ENCODE measurements at places on chromosomes 3 and 15. TPM values are rescaled to one million over a fixed set of nuclear protein-coding genes. Genes with fewer than 3 reads are reported as not detected.

DNA sequence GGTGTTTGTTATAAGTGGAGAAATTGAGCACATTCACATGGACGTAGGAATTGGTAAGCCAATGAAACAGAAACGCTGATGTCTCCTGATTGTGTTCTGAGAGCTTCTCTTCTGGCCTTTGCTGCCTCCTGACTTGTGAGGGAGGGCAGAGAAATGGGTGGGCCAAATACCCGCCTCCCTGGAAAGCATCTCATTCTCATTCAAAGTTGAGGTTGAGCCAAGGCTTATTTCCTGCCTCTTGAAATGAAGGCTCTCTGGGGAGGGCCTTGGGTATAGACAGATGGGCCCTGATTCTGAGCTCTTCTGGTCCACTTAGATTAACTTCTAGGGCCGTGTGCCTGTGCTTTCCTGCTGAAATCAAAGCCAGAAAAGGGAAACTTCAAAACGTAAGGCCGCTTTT is 57.4 kb upstream of the MYZAP start:
- no peak for DNase-seq
- H3K27ac ChIP-seq, result peak overlapping the region; percentile 2
- no peaks in the 10 kb centered on the region for H3K36me3 ChIP-seq
- no peaks in the 10 kb centered on the region for H3K27me3 ChIP-seq
- no peaks in the 10 kb centered on the region for H3K4me1 ChIP-seq

- H3K27ac ChIP-seq, result no peak overlapping the region
- H3K27me3 ChIP-seq, result no peaks in the 10 kb centered on the region
- H3K36me3 ChIP-seq, result no peaks in the 10 kb centered on the region
- H3K4me1 ChIP-seq, result peaks cover 10% of the 10 kb centered on the region
These were observed 37.0 kb upstream of the TNFAIP8L3 start for GRCh38 chr15:51131596-51132290.

DNA sequence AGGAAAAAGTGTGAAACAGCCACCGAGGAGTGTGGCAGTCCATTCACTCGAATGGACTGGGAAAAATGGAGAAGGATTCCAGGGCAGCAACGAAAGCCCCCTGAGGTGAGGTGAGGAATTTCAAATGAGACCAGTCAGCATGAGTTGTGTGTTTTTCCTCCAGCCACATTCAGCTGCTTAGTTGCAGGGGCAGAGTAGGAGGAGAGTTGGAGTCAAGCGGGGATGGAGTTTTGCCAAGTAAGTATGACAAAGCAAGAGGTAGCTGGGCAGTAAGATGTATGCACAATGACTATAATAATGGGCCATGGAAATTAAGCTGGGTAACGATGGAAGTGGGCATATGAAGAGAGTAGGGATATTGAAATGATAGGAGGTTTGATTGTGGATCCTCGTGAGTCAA is 64.4 kb downstream of the CCDC54 start:
- DNase-seq, result no peak
- H3K27me3 ChIP-seq, result no peaks in the 10 kb centered on the region
- H3K4me1 ChIP-seq, result no peaks in the 10 kb centered on the region
- no peak overlapping the region for H3K4me3 ChIP-seq

Gene LRRC15
- 1.1 TPM for total RNA-seq

Gene HES1
- total RNA-seq, result 43.6 TPM

GRCh38 chr3:49377483-49377882 is 19.3 kb upstream of the GPX1 start:
- DNase-seq, result no peak
- peaks cover 22% of the 10 kb centered on the region for H3K4me1 ChIP-seq
- peak overlapping the region; percentile 18 for H3K27ac ChIP-seq
- peaks cover 32% of the 10 kb centered on the region for H3K36me3 ChIP-seq

- DNase-seq, result no peak
- H3K36me3 ChIP-seq, result no peaks in the 10 kb centered on the region
- H3K27ac ChIP-seq, result no peak overlapping the region
- H3K4me1 ChIP-seq, result peaks cover 4% of the 10 kb centered on the region
- H3K27me3 ChIP-seq, result no peaks in the 10 kb centered on the region
These were observed 215.2 kb upstream of the ROPN1 start for GRCh38 chr3:124207077-124207476.

DNA sequence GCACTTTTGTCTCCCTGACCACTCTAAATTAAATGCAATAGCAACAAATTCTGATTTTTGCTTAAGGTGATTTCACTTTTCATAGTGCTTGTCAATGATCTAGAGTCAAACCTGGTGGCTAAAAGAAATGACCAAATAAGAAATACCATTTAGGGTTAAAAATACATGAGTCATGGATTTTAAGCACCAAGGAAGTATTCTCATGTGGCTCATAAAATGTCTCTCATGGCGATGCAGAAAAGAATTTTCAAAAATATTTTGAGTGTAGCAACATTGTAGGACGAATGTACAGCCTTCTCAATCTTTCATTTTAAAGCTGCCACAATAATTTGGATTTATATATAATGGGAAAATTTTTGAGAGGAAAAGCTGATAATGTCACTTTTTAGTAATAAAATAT is 193.6 kb downstream of the EPHA3 start:
- H3K4me3 ChIP-seq, result no peak overlapping the region
- no peak for DNase-seq
- no peaks in the 10 kb centered on the region for H3K36me3 ChIP-seq
- H3K4me1 ChIP-seq, result no peaks in the 10 kb centered on the region
- H3K27me3 ChIP-seq, result no peaks in the 10 kb centered on the region

DNA sequence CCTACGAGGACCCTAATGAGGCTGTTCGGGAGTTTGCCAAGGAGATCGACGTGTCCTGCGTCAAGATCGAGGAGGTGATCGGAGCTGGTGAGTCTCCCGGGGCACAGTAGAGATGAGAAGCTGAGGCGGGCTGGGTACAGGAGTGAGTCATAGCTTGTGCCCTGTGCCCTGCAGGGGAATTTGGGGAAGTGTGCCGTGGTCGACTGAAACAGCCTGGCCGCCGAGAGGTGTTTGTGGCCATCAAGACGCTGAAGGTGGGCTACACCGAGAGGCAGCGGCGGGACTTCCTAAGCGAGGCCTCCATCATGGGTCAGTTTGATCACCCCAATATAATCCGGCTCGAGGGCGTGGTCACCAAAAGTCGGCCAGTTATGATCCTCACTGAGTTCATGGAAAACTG is 17.9 kb downstream of the EPHB3 start:
- no peak overlapping the region for H3K4me3 ChIP-seq
- H3K27ac ChIP-seq, result no peak overlapping the region
- H3K27me3 ChIP-seq, result no peaks in the 10 kb centered on the region
- H3K4me1 ChIP-seq, result peaks cover 3% of the 10 kb centered on the region
- H3K36me3 ChIP-seq, result peaks cover 36% of the 10 kb centered on the region

DNA sequence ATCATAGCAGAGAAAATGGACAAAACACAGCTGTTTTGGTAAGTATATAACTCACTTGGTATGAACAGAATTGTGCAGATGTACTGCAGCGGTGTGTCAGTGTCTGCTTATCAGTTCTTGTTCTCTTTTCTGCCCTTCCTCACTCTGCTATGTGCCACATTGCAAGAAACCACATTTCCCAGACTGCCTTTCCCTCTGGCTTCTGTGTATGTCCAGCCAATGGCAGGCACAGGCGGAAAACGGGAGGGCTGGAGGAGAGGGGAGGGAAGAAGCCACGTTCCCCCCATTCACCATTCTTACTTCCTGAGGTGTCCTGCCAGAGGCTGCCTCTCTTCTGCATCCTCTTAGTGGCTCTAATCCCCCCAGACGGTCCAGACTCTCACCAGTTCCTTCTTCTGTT is 15.4 kb downstream of the HHLA2 start:
- H3K4me1 ChIP-seq, result no peaks in the 10 kb centered on the region
- H3K27ac ChIP-seq, result no peak overlapping the region
- no peaks in the 10 kb centered on the region for H3K27me3 ChIP-seq
- no peaks in the 10 kb centered on the region for H3K36me3 ChIP-seq

Gene ADAMTSL3
- total RNA-seq, result 26.2 TPM

DNA sequence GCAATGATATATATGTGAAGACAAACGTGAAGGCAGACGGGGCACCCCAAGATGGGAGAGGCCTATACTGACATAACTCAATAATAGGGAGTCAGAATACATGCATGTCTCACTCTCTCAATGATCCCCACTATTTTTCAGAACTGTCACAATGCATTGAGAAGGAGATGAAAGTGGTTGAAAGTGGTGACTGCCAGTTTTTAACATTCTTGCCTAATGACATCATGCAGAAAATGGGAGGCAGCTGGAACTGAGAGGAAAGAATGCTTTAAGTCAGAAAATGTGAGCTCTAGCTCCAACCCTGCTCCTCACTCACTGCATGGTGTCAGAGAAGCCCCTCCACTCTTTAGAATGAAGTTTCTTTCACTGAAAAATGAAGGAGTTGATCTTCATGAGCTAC is 55.3 kb upstream of the P2RY1 start:
- H3K36me3 ChIP-seq, result no peaks in the 10 kb centered on the region
- no peak overlapping the region for H3K27ac ChIP-seq
- H3K4me3 ChIP-seq, result no peak overlapping the region
- no peak for DNase-seq
- H3K27me3 ChIP-seq, result no peaks in the 10 kb centered on the region

DNA sequence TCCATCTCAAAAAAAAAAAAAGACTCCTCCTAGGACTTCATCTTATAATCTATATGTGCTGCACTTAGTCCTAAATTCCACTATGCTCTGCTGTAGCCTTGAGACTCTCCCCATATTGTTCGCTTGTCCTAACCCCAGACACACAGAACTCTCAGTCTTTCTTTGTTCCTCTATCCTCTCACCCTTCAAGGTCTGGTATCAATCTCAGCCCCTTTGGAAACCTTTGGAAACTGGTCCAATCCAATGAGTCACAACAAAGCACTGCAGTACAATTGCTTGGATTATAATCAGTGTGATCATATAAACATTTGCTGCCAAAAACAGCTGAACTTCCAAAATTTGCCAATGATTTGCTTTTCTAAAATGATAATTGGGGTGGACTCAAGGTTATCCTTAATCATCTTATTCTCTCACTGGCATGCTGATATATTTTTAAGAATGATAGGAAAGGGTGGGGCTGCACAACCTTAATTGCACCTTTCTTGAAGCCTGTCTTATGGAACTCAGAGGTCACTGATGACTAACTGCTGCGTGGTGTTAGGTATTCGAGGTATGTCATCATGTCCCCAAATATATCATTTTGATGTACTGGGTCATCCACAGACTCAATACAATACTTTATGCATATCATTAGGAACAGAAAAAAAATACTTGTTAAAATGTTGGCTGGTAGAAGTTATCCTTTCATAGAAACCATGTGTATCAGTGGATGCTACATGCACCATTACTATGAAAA is 756.7 kb downstream of the NR2F2 start:
- no peaks in the 10 kb centered on the region for H3K4me1 ChIP-seq
- no peaks in the 10 kb centered on the region for H3K27me3 ChIP-seq
- no peaks in the 10 kb centered on the region for H3K36me3 ChIP-seq
- no peak overlapping the region for H3K27ac ChIP-seq
- no peak for DNase-seq
- no peak overlapping the region for H3K4me3 ChIP-seq

DNA sequence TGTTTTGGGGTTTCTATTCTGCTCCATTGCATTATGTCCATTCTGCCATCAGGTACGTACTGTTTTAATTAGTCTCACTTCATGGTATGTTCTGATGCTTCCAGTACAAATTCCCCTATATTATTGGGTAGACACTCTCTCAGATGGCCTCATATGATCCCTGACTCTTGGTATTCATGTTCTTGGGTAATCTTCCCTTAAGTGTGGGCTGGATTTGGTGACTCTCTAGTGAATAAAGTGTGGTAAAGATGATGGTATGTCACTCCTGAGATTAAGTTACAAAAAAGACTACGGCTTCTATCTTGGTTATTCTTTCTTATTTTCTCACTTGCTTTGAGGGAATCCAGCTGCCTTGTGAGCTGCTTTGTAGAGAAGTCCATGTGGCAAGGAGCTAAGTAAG is 89.6 kb upstream of the TBC1D5 start:
- DNase-seq, result no peak
- no peaks in the 10 kb centered on the region for H3K27me3 ChIP-seq
- no peaks in the 10 kb centered on the region for H3K36me3 ChIP-seq
- no peak overlapping the region for H3K4me3 ChIP-seq
- no peak overlapping the region for H3K27ac ChIP-seq
- no peaks in the 10 kb centered on the region for H3K4me1 ChIP-seq

DNA sequence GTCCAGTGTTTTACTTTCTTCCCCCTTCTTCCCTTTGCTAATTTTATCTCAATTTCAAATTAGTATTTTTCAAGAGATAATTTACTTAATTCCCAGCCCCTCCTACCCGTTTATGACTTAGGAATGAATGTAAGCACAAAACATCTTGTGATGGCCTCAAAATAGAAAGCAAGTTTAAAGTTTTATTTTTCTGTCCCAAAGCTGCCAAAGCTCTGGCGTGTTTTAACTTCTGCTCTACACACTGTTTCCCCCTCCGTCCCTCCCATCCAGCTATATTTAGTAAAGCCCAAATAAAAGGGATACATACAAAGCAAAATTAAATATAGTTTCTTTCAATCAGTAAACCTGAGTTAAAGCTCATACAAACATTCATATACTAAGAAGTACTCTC is 59.9 kb downstream of the IGF2BP2 start:
- H3K27me3 ChIP-seq, result no peaks in the 10 kb centered on the region
- H3K36me3 ChIP-seq, result no peaks in the 10 kb centered on the region
- DNase-seq, result no peak
- H3K4me3 ChIP-seq, result no peak overlapping the region
- no peak overlapping the region for H3K27ac ChIP-seq
- peaks cover 22% of the 10 kb centered on the region for H3K4me1 ChIP-seq

DNA sequence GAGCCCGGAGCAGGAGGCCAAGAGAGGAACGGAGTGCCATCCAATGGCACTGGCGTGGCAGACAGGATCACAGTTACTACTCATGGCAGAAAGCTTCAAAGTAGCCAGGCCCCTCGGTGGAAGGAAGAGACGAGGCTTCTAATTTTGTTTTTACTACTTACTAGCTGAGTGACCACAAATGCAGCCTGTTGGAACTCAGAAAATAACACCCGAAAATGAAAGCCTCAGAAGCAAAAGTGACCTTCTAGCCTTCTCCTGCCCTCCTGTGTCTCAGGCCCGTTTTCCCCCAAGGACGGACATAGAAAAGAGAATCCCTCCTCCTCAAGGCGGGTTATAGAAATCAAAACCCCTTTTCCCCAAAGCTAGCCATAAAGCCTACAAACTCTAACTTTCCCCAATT is 9.9 kb upstream of the STRA6 start:
- H3K27ac ChIP-seq, result no peak overlapping the region
- no peak overlapping the region for H3K4me3 ChIP-seq
- no peaks in the 10 kb centered on the region for H3K27me3 ChIP-seq
- DNase-seq, result no peak
- no peaks in the 10 kb centered on the region for H3K4me1 ChIP-seq
- H3K36me3 ChIP-seq, result no peaks in the 10 kb centered on the region

Gene CD276
- 60.8 TPM for total RNA-seq

DNA sequence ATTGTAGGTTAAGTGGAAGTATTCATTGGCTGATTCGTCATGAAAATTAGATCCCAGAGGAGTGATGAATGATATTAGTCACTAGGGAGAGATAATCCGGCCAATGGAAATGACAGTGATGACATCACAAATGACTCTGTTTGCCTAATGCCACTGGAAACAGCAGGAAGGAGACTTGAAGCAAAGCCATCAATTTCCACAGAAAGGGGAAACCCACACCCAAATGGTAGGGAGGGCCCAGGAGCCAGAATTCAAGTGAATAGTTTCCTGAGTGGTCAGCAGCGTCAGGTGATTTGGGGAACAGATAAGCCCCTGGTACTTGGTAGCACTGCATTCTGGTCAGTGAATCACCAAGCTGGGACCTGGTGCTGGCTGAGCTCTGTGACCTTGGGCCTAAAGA is 3.3 kb upstream of the ADAMTS9 start:
- no peak overlapping the region for H3K4me3 ChIP-seq
- H3K27me3 ChIP-seq, result no peaks in the 10 kb centered on the region
- no peak overlapping the region for H3K27ac ChIP-seq
